GM12891 (cell line): ENCODE measurements at places on chromosomes 2 and 18.

DNA sequence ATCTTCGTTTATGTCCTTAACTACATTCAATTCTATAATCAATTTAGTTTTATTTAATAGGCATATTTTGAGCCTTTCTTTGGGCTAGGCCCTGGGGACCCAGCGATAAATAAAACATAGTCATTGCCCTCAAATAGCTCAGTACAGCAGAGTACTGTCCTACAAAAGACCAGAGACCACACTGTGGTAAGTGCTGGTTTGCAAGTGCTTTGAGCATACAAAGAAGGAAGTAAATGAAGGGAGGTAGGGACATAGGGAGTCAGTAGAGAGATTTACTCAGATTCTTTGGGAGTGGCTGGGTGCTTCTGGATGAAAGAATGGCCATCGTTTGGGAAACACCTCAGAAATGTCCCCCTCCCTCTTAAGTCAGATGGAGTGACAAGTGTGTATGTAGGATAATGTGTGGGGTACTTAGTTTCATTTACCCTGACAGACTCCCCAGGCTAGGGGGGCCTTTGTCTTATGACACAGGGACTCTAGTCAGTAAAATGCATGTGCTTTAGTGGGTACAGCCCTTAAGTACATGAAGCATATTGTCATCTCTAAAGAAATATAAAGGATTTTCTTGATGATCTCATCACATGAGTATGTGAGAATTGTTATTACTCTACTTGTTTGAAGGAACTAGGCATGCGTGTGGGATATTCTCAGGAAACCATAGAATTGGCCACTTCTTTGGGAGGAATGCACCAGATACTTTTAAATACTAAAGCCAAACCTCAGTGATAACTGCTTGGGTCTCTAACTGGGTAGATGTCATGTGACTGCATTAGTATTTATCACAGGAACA is 35.1 kb downstream of the MAPRE2 start:
- DNase-seq: no peak

DNA sequence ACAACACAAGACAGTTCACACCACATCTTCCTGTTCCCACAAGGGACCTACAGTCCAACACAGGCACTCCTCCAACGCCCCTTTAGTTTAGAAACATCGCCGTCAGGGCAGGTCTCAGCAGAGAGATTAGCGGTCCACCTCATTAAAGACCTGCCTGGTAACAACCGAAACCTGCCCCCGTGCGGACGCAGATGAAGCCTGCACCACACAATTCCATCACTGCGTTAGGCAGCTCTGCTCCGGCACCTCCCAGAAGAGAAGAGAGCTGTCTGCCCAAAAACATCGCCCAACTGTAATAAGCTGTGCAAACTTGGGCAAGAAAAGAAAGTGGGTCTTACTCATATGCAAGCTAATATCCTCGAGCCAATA is 32.7 kb downstream of the ZNF516 start:
- DNase-seq: no peak

- DNase-seq: no peak
Measured at GRCh38 chr18:10142496-10143160, 228.8 kb downstream of the VAPA start.

GRCh38 chr2:146547236-146547635 is 1297.6 kb upstream of the ACVR2A start:
- DNase-seq: no peak

- DNase-seq: no peak
Measured at GRCh38 chr2:115071534-115071933, 629.1 kb downstream of the DPP10 start.

DNA sequence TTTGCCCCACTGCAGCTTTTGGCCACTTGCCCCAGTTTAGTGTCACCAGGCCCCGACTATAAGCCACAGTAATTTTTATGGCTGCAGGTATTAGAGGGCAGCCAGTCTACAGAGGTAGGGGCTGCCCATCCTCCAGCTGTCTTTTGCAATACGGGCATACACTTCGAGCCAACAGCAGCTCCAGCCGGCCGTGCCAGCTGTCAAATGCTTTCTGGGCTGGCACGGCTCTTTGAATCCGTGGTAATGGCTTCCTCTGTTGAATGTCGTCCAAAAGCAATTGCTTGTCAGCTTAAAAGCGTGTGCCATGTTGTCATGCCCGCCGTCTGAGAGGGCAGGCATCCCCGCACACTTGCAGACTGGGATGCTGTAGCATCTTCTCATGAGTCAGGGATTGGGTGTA is 41.3 kb downstream of the BCL2L11 start:
- DNase-seq: no peak

DNA sequence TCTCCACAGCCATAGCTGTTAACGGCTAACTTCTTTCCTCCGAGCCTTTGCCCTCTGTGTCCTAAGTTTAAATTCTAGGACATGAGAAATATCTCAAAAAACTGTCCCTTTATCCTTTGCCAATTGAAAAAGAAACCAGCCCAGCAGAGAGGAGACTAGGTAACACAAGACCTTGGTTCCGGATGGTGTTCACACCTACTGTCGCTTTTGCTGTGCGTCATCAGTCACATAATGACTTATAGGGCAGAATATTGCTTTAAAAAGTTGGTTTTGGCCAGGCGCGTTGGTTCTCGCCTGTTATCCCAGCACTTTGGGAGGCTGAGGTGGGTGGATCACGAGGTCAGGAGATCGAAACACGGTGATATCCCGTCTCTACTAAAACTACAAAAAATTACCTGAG is 66.2 kb downstream of the SP3 start:
- DNase-seq: no peak

DNA sequence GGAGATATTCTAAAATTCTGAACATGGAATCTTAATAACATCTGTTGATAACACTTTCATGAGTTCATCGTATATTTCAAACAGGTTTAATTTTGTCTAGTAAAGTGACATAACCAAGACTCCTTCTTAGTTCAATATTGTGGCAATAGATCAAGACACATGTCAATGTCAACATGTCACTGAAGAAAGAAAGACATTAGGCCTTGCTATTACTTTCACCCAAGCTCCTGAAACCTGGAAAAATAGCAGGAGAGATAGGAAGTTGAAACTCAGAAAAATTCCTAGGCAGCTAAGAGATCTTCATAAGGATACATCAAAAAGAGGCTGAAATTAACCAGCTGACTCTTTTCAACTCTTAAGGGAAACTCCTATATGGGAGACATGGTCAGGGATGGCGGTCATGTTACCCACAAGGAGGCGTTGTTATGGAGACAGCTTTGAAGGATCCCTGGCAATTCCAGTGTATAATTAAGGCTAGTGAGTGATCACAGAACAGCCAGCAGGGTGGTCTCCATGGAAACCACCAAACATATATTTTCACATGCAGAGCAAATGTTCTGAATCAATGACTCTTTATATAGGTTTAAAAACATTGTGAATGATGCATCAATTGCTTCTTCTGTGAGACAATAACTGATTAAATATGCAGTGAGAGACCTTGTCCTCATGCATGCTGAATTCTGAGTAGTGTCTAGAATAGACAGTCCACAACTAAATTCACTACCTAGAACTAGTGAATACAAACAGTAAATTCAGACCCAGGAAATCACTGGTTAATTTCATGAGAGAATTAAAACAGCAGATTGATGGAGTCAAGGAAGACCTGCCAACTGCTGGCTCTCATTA is 115.3 kb upstream of the RIOK3 start:
- DNase-seq: no peak

DNA sequence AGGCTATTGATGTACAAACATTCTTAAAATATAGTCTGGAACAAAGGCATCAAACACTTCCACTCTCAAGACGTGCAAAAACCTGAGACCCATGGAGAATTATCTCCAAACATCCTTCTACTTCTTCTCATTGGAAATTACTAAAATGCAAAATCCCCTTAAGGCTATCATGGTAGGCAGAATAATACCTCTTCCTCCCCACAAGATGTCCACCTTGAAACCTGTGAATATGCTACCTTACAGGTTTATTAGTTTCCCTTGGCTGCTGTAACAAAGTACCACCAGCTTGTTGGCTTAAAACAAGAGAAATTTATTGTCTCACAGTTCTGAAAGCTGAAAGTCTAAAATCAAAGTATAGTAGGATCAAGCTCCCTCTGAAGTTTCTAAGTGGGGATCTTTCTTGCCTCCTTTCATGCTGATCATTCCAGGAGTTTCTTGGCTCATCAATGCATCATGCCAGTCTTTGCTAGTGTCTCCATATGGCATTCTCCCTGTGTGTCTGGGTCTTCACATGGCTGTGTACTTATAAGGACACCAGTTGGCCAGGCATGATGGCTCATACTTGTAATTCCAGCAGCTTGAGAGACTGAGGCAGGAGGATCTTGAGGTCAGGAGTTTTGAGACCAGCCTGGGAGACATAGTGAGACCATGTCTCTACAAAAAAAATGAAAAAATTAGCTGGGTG is 163.7 kb upstream of the NCK2 start:
- no peak for DNase-seq

DNA sequence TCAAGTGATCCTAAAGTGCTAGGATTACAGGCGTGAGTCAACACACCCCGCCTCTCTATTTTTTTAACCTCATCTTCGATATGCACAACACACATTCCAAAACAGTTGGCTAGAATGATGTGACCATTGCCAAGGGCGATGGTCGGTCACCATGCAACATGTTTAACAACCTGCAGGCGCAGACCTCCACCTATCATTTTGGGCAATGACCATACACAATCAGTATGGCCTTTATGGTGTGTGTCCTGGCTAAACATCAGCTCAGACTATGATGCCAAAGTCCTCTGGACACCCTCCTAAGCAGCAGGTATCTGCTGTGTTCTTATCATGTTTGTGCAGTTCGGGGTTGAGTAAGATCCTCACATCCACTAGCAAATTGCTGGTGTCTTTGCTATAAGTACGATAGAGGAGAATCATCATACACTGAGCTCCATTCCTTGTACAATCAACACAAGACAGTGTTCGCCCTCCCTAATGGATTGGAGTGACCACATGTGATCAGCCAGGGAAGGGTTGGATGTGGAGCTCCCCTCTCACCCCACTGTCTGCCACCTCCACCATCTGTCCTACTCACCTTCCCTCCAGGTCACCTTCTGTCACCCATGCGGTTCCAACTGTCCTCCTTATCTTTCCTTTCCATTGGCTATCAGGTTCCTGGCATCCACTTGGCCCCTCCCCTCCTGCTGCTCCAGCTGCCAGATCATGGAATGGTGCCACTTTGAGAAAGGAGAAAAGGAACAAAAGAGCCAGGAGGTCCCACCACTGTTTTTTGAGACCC is 7.9 kb upstream of the RNF152 start:
- no peak for DNase-seq

DNA sequence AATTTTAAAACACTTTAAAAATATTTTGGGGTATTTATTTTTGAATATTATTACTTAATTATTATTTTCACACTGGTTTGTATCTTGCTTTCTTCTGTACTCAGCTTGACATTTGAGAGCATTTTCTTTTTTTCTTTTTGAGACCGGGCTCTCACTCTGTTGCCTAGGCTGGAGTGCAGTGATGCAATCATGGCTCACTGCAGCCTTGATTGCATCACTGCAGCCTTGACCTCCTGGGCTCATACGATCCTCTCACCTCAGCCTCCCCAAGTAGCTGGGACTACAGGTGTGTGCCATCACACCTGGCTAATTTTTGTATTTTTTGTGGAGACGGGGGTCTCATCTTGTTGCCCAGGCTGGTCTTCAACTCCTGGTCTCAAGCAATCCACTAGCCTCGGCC is 79.9 kb upstream of the DLX2 start:
- no peak for DNase-seq

DNA sequence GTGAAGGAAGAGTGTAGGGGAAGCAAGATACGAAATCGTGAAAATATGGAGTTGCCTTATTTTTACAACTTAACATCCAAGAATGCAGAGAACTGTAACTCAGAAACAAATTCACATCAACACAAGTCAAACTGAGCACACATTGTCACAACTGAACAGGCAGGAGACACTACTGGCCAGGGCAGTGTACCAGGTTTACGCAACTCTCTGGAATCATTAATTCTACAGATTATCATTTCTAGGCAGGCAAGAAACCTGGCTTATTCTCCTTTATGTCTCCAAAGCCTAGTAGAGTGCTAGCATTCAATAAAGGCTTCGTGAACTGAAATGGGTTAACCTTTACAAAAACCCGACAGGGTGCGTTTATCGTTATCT is 584 bp downstream of the COA5 start:
- no peak for DNase-seq

DNA sequence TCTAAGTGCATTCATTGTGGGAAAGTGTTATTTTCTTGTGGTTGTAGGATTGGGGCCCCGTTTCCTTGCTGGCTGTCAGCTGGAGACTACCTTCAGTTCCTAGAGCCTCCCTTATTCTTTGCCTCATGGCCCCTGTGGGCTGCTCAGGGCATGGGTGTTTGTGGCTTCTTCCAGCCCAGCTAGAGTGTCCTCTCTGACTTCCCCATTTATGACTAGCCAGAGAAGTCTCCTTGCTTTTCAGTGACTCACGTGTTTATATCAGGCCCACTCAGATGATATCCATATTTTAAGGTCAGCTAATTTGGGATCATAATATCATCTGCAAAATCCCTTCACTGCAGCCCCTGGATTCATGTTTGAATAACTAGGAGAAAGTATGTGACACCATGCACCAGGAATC is 62.8 kb downstream of the DTNA start:
- DNase-seq: no peak

DNA sequence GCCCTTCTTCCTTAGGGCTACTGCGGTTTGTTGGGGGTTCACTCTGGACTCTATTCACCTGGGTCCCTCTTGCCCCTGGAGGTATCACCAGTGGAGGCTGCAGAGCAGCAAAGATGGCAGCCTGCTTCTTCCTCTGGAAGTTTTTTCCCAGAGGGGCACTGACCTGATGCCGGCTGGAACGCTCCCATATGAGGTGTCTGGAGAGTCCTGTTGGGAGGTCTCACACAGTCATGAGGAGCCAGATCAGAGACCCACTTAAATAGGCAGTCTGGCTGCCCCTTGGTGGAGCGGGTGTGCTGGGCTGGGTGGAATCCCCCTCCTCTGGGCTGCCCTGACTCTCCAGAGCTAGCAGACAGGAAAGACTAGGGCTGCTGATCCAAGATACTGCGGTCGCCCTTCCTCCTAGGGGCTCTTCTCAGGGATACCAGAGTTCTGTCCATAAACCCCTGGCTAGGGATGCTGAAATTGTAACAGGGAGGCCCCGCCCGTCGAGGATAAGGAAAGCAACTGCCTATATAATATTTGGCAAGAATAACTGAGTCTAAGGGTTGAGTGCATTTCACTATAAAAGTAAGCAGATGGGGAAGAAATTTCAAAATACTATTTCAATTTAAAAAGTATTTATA is 140.7 kb downstream of the NOL4 start:
- DNase-seq: no peak

DNA sequence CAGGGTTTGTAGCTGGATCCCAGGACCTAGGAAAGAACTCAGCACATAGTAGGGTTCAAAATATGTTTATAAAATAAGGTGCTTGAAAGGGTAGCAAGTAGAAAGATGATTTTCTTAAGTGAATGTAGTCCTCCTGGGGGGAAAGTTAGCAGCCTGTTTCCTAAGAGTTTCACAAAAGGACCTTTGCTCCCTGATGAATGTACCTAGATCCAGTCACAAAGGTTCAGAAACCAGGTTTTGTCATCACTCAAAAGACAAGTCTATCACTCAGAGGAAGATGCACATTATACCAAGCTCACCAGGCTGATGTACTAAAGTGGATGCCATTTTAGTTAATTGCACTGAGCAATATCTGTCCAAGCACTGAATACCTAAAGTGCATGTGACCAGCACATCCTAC is 378.2 kb downstream of the BCL11A start:
- DNase-seq: no peak
